ENCODE measurements at places on chromosomes 13 and 19. TPM values are rescaled to one million over a fixed set of nuclear protein-coding genes. Genes with fewer than 3 reads are reported as not detected.

DNA sequence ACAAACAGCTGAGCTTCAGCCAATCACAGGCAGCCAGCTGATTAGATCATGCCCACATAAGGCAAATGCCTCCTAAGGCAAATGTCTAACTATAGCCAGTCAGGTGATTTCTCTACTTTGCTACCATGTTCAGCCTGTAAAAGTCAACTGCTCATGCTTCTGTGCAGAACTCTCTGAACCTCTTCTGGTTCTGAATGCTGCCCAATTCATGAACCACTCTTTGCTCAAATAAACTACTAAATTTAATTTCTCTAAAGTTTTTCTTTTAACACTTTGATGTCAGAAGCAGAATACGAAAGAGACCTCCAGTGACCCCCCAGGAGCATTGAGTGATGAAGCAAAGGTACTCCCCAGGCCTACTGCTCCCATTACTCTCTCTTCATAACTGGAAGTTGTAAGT is 240.7 kb upstream of the IPO5 start:
- H3K27ac ChIP-seq, result no peak overlapping the region
- H3K4me1 ChIP-seq, result no peaks in the 10 kb centered on the region
- no peaks in the 10 kb centered on the region for H3K36me3 ChIP-seq
- no peak for DNase-seq

The KL gene
- total RNA-seq, result 1.2 TPM

GRCh38 chr13:70950664-70951063 is 842.4 kb upstream of the KLHL1 start:
- no peak overlapping the region for H3K27ac ChIP-seq
- no peak overlapping the region for H3K4me3 ChIP-seq
- no peaks in the 10 kb centered on the region for H3K27me3 ChIP-seq
- DNase-seq, result no peak
- no peaks in the 10 kb centered on the region for H3K36me3 ChIP-seq

- peaks cover 43% of the 10 kb centered on the region for H3K36me3 ChIP-seq
- DNase-seq, result no peak
Measured at GRCh38 chr19:40200341-40201099, 9.3 kb downstream of the MAP3K10 start.

The LILRA1 gene
- 0.22 TPM for total RNA-seq

GRCh38 chr13:38784036-38784880 is 97.4 kb downstream of the FREM2 start:
- H3K27ac ChIP-seq, result no peak overlapping the region
- no peaks in the 10 kb centered on the region for H3K27me3 ChIP-seq
- no peak for DNase-seq

GRCh38 chr19:11538232-11539036 is at the start of gene CNN1:
TSS of gene CNN1 (plus strand) at chr19:11538851. CDS start at chr19:11538928, 77 bp downstream.
- peaks cover 27% of the 10 kb centered on the region for H3K4me1 ChIP-seq
- peak within 1 kb of the TSS; percentile 62 for H3K4me3 ChIP-seq
- DNase-seq, result peak; percentile 66
- H3K27ac ChIP-seq, result peak within 1 kb of the TSS; percentile 80

The SLC6A16 gene
- 1.1 TPM for total RNA-seq

The NLRP4 gene
- total RNA-seq, result not detected

The GGN gene
- total RNA-seq, result not detected

- H3K4me1 ChIP-seq, result no peaks in the 10 kb centered on the region
- no peak for DNase-seq
- no peak overlapping the region for H3K4me3 ChIP-seq
- H3K36me3 ChIP-seq, result no peaks in the 10 kb centered on the region
- no peak overlapping the region for H3K27ac ChIP-seq
Measured at GRCh38 chr13:97005625-97006262, 11.5 kb upstream of the OXGR1 start.

- H3K27me3 ChIP-seq, result no peaks in the 10 kb centered on the region
- H3K4me3 ChIP-seq, result peak overlapping the region; percentile 46
- no peaks in the 10 kb centered on the region for H3K4me1 ChIP-seq
- H3K27ac ChIP-seq, result no peak overlapping the region
- DNase-seq, result no peak
Measured at GRCh38 chr19:12596927-12597548, 13.6 kb downstream of the ZNF490 start.

DNA sequence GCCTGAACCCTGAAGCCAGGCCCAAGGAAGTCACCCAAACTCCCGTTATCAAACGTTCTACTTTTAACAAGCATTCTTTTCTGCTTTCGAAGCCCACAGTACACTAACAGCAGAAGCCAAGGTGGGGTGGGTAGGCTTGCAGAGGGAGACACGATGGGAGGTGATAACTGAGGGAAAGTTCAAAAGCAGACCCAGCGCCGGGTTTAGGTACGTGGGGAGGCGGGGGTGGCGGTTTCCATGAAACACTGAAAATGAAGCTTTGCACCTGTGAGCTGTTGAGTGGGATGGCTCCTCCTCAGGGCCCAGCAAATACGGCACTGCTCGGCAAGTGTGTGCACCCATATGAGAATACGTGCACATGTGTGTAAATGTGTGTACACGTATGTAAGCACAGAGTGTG is 49.8 kb downstream of the KLF2 start:
- H3K36me3 ChIP-seq, result peaks cover 50% of the 10 kb centered on the region
- peak overlapping the region; percentile 55 for H3K27ac ChIP-seq
- peaks cover 64% of the 10 kb centered on the region for H3K4me1 ChIP-seq
- H3K27me3 ChIP-seq, result no peaks in the 10 kb centered on the region
- H3K4me3 ChIP-seq, result no peak overlapping the region

DNA sequence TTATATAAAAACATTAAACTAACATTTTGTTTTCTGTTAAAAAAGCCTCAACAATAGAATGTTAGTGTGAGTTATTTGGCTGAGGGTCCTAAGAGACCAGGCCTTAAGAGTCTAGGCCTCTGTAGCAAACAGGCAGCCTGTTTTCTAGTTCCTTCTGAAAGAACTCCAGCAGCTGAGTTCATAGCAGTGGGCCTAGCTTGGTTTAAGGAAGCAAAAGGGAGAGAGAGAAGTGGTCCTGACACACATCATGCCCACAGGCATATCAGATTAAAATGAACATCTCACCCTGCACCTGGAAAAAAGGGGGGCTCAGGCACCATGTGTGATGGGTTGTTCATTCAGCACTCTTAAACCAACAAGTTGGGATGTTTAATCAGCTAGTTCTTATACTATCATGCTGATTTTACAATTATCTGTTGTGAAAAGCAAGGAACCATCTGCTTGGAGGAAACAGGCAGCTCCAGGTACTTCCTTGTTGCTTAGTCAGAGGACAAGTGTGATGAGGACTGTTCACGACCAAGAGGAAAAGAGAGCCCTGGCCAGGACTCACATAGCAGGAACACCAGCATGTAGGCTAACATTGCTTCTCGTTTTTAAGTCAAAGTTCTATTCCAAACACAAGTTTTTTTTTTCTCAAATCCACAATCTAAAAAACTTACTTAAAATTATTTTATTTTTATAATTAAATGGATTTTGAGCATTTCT is 81.3 kb upstream of the FRY start:
- peaks cover 21% of the 10 kb centered on the region for H3K36me3 ChIP-seq
- no peak overlapping the region for H3K4me3 ChIP-seq
- H3K27me3 ChIP-seq, result no peaks in the 10 kb centered on the region
- H3K4me1 ChIP-seq, result peaks cover 42% of the 10 kb centered on the region
- no peak for DNase-seq
